Fibroblast of skin of scalp (primary cell): ENCODE measurements at places on chromosomes 4 and X.
A peak's percentile ranks its signal among the peaks of the same experiment; 100 is the strongest.

- DNase-seq: peak; percentile 8
These were observed 7.1 kb downstream of the CCDC160 start for GRCh38 chrX:134244043-134244442.

GRCh38 chrX:39802354-39802753, 295.4 kb downstream of the BCOR start:
- no peak for DNase-seq

DNA sequence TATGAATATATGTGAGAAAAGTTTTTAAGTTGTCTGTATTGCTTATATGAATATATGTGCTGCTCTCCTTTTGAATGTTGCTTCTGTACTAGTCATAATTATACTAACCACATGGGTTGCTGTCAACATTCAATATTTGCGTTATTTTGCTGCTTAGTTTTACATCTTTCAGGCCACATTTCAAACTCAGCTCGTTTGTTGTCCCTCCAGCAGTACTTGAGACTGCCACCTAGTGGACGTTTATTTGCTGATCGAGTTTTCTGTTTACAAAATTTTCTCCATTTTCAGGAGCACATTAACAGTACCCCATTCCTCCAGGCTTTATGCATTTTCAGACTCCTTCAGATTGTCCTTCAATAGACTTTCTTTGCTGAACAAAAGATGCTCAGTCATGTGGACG, 75.8 kb downstream of the NUDT11 start:
- peak; percentile 47 for DNase-seq

- no peak for DNase-seq
These were observed 36.7 kb upstream of the SORCS2 start for GRCh38 chr4:7155590-7156071.

- DNase-seq: no peak
These were observed 106.7 kb downstream of the ADRA2C start for GRCh38 chr4:3872834-3873313.

DNA sequence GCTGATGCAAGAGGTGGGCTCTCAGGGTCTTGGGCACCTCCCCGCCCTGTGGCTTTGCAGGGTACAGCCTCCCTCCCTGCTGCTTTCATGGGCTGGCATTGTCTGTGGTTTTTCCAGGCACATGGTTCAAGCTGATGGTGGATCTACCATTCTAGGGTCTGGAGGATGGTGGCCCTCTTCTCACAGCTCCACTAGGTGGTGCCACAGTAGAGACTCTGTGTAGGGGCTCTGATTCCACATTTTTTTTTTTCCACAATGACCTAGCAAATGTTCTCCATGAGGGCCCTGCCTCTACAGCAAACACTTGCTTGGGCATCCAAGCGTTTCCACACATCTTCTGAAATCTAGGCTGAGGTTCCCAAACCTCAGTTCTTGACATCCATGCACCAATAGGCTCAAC, 657.9 kb upstream of the CT83 start:
- no peak for DNase-seq

GRCh38 chr4:96194993-96195392, 355.1 kb downstream of the PDHA2 start:
- DNase-seq: peak; percentile 5

- DNase-seq: no peak
These were observed 56.4 kb upstream of the SCML1 start for GRCh38 chrX:17680732-17681413.

DNA sequence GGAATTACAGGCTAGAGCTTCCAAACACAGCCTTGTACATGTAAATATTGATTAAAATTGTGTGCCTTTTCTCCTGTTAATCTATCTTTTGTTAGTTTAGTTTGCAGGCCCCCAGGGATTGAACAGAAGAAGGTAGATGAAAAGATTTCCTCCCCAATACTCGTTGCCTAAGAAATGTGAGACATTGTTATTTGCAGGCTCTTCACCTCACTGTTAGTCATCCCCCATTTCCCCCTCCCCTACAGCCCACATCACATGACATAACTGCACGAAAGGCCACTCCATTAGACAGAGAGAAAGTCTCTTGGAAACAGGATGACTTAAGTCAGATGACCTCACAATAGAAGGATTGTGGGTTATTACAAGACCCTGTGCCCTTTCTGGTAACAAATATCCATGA, 13.3 kb upstream of the MID1 start:
- DNase-seq: peak; percentile 82

- DNase-seq: no peak
These were observed 1444.0 kb upstream of the PCDH7 start for GRCh38 chr4:29276150-29276549.

- no peak for DNase-seq
These were observed 132.5 kb upstream of the HTR2C start for GRCh38 chrX:114451397-114451796.

GRCh38 chr4:7029212-7029611, 14.0 kb upstream of the TADA2B start:
- DNase-seq: no peak

- DNase-seq: peak; percentile 28
These were observed 45.2 kb downstream of the MAGEB17 start for GRCh38 chrX:16212436-16212835.

GRCh38 chrX:37726346-37726745, 40.8 kb downstream of the XK start:
- DNase-seq: no peak

GRCh38 chr4:112664611-112665010, 27.7 kb downstream of the LARP7 start:
- no peak for DNase-seq

DNA sequence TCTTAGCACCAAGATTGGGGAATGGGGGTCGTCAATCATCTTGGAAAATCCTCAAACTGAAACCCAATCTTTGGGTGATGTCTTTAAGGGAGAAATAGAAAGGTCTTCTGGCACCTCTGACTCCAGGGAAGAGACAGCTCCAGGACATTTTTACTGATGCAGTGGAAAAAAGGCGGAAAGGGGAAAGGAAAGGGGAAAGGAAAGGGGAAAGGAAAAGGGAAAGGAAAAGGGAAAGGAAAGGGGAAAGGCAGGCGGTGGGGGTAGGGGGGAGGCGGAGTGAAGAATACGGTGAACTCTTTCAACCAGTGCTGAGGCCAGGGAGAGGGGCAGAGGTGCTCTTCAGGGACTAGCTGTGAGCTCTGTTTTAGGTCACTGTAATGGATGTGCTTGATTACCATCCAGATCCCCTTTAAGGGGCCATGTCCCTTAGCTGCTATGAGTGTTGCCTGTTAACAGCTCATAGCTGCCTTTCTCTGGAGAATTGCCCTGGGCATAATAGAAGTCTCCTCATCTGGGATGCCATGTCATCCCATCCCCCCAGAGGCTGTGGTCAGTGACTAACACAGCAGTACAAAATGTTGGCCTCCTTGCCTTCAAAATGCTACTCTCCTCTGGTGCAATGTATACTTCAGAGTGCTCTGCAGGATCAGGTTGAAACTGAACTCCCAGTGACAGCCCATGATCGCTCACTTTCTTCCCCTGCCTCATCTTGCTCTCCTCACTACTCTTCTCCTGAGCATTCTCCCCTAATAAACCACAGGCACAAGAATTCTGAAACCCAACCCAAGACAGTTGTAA, 92.4 kb upstream of the AP1S2 start:
- DNase-seq: peak; percentile 89

DNA sequence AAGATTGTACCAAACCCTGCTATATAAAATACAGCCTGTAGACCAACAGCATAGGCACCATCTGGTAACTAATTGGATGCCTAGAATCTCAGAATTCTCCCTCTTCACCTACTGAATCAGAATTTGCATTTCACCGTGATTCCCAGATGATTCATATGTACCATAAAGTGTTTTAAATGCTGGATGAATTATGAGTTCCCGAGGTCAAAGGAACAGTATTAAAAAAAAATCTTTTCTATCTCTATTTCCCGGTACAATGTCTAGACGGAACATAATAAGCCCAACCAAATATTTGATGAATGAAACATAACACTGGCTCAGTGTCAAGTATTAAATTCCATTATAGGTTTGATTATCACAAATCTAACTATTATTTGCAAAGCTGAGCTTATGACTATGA, 280.0 kb downstream of the ANKRD50 start:
- DNase-seq: peak; percentile 80

DNA sequence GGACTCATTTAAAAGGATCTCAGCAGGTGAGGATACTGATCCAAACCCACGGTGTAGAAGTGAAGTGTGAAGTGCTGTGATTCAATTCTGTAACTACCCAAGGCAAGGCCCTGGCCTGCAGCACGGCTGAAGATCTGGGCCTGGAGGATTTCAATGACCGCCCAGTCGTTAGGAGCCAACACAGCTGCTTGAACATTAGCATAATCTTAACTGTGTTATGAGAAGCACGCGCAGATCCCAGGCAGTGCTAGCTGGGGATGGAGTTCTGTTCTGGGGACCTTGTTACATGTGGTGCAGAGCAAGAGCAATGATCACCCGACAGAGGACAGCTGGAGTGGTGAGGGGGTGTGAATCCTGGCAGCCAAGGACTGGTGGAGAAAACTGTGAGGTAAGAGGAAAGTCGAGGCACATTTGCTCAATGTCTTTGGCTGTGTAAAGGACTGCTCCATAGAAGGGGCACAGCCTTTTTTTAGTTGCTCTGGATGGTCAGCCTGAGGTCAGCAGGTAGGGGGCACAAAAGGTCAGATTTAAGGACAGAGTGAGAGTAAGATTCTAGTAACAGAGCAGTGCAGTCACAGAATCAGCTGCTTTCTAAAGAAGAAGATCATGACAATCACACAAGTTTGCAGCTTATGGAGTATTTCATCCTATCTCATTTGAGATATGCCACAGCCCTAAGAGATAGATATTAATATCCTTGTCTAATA, 181.8 kb downstream of the DCLK2 start:
- DNase-seq: no peak

DNA sequence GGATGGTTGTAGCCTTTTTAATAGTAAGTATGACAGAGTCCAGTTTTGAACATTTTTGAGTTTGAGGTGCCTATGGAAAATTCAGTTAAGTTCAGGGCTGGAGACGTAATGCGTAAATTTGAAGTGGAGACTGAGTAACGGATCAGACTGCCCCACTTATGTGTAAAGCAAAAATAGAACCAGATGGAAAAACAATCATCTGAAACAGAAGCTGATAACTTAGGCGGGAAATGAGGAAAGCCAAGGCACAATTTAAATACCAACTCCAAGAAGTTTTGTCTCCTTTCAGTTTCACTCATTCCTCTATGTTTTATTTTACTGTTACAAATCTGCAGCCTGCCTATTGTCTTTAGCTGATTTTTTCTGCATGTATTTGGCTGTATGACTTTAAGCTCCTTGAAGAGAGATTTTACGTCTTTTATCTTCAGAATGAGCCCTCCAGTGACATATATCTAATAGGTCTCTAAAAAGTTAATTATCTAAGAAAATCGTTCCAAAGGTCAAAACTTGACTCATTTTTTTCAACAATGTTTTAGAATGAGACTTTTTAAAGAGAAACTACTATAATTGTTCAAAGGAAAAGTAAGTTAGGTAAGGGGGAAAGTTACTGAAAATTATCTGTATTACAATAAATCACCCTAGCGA, 1.1 kb downstream of the SGCB start:
- no peak for DNase-seq

- DNase-seq: no peak
These were observed 32.0 kb downstream of the LAS1L start for GRCh38 chrX:65502618-65503017.

- no peak for DNase-seq
These were observed 29.8 kb downstream of the ATP2B3 start for GRCh38 chrX:153547195-153547594.

GRCh38 chr4:60718874-60719273, 481.3 kb upstream of the ADGRL3 start:
- no peak for DNase-seq

GRCh38 chr4:159171287-159171686, 68.4 kb downstream of the RAPGEF2 start:
- DNase-seq: no peak

- DNase-seq: no peak
These were observed 516.0 kb downstream of the CCSER1 start for GRCh38 chr4:90643156-90643555.

DNA sequence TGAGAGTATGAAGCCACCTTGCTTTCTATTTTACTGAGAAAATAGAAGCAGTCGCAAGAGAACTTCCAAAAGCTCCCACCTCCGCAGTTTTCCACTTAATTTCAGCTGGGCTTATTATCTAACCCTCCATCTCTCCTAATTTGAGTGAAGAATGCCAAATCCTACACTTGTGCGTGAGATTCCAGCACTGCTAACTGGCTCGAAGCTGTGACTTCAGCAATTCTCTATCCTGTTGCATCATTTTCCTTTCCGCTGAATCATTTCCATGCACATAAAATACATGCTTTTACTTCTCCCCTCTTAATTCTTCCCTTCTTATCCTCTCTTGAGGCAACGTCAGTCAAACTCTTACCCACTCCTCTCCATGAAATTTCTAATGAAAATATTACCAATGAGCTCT, 189.5 kb downstream of the GASK1B start:
- DNase-seq: peak; percentile 21

GRCh38 chr4:154485127-154485773, 6.3 kb downstream of the DCHS2 start:
- DNase-seq: no peak

DNA sequence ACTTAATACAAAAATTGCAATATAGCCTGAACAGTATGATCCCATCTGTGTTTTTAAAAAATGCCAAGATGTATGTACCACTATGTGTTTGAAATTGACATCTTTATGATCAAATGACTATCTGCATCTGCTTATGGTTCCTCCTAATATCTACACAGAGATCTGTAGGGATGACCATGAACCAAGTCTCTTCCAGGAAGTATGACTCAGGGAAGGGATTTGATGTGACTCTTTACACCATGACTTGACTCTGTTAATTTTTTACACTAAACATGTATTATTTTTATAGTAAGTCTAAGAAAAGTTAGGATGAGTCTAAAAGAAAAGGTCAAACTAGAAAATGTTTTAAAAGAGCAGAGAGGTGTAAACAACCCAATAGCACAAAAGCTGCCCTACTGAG, 164.0 kb downstream of the SH3KBP1 start:
- DNase-seq: no peak

- DNase-seq: no peak
These were observed 384.6 kb downstream of the IDS start for GRCh38 chrX:149120459-149120858.

GRCh38 chr4:88807499-88807898, 109.9 kb upstream of the NAP1L5 start:
- no peak for DNase-seq

DNA sequence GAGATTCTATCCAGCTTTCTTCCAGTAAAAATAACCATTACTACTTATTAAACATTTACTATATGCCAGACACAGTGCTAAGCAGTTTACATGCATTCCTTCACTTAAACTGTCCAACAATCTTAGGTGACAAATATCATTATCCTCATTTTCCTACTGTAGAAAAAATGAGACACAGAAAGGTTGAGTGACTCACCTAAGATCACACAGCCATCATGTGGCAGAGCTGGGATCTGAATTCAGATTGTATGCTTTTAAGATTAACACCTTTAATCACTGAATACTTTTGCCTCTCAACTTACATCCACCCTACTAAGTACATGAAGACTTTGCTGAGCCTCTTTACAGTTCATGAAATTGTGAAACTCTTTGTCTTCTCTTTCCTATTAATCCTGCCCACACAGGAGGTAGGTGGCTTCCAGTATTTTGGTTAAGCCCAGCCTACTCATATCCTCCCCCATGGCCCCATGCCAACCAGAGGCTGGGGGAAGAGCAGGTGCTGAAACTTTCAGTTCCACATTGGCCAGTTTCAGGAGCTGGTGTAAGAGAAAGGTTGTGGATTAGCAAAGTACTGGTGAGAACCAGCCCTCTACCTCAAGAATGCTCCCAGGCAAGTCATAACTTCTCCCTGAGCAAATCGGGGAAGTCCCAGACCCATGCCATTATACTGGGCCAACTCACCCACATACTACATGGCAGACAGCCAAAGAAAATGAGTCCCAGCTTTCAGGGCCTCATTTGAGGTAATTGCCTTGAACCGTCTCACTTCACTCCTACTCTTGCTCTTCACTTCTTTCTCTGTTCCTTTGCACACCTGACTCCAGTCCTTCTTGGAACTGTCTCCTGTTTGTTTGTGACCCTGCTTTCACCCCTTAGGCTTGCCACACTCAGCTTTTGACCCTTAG, 211.1 kb downstream of the GUCY2F start:
- DNase-seq: peak; percentile 38
